Erythroblast (primary cell): ENCODE measurements at places on chromosomes 2 and 18.

GRCh38 chr2:75560768-75561565 lies at the start of gene EVA1A:
Gene EVA1A, minus strand, starts transcription at chr2:75560939. Its CDS starts 42,799 bp downstream, at chr2:75518140.
- no peak for DNase-seq

DNA sequence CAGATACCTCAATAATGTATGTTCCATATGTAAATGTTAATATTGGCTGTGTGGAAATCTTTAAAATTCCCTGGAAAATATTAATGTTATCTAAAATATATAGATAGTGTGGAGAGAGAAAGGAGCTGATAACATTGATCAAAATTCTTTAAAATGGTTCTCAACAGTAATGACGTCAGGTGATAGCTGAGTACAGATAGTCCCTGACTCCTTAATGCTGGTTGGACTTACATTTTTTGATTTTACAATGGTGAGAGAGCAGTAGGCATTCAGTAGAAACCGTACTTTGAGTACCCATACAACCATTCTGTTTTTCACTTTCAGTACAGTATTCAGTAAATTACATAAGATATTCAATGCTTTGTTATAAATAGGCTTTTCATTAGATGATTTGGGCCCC lies 146.6 kb downstream of the GALNT3 start:
- DNase-seq: no peak

GRCh38 chr2:195647302-195647701 lies 9.7 kb upstream of the SLC39A10 start:
- DNase-seq: no peak

- no peak for DNase-seq
Measured at GRCh38 chr2:229152674-229153073, 118.4 kb downstream of the PID1 start.

GRCh38 chr2:159561786-159562185 lies 54.6 kb downstream of the BAZ2B start:
- DNase-seq: no peak

- no peak for DNase-seq
Measured at GRCh38 chr2:8242739-8243138, 439.1 kb upstream of the ID2 start.

DNA sequence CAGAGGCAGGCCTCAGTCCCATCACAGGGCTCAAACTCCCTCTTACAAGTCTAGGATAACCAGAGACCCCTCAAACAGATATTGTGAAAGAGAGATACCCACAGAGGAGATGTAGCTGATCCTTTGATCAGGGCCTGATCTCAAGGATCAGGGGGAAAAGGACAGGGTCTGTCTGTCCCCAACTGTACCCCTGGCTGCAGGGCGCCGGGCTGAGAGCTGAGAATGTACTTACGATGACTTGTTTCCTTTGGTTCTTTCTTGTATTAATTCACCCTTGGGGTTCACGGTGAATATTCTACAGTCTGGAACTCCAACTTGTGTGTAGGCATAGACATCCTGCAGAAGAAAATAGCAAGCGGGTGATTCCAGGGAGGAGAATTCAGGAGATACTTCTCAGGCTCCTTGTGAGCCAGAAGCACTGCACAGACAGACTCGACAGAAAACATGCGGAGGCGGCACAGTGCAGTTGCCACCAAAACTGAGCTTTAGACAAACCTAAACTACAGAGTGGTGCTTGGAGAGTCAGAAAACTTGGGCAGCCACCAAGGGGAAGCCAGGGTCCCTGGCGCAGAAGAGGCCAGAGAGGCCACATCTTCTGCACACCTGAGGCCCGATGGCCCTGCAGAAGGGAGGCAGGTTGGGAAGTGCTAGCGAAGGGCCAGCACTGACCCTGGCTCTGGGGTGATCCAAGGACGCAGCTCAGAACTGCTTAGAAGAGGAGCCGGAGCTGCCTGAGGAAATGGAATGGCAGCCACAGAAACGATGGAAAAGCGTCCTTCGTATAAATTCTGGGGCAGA lies 73.9 kb downstream of the EMILIN2 start:
- no peak for DNase-seq

- DNase-seq: no peak
Measured at GRCh38 chr2:199882667-199883066, 28.4 kb upstream of the C2orf69 start.

GRCh38 chr2:122960759-122961641 lies 1064.1 kb upstream of the CNTNAP5 start:
- DNase-seq: no peak

GRCh38 chr2:129611471-129611870 lies 368.0 kb upstream of the RAB6C start:
- DNase-seq: no peak

DNA sequence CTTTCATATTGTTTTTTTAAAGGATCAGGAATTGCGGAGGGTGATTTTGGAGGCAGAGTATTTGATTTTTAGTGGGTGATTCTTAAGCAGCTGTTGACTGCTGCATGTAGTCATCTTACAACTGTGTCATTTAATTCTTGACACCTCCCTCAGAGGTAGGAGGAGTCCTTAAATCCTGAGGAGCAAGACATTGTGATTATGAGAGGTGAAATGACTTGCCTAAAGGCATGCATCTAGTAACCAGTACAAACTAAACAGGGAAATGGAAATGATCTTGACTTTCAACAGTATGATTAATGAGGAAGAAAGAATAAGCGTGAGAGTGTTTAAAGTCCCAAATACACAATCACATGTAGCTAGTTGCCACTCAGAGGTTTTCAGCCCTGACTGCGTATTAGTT lies 440.7 kb downstream of the THSD7B start:
- no peak for DNase-seq

DNA sequence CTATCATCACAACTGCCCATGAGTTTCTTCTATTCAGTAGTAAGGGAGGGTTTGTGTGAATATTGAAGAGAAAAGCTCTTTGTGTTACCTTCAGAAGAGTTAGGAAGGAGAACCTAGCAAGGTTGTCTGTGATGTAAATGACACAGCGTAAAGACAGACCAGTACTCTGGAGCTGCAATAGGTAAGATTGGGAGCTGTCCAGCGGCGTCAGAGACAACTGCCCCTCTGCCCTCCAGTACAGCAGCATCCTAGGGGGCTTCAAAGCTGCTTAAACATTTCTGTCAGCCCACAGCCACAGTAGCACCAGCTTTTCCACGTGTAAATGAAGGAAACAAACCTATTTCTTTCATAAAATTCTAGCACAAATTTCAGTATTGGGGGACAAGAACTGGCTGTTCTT lies 34.5 kb downstream of the NYAP2 start:
- DNase-seq: no peak

DNA sequence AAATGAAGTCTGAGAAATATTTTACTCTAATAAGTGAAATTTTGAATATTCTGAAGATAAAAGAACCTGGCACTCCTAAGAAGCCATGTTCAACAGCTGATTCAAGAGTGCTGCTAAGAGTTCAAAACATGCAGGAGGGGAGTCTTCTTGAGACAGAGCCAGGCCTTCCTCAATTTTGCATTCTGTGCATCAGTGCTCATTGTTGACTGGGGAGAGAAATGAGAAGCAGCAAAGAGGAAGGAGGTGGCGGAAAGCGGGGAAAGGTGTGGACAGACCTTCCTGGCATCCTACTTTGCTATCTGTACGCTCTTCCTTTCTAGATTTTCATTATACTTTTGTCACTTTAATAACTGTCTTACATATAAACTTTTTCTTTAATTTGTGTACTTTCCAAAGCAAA lies 29.7 kb upstream of the TXNDC2 start:
- no peak for DNase-seq

DNA sequence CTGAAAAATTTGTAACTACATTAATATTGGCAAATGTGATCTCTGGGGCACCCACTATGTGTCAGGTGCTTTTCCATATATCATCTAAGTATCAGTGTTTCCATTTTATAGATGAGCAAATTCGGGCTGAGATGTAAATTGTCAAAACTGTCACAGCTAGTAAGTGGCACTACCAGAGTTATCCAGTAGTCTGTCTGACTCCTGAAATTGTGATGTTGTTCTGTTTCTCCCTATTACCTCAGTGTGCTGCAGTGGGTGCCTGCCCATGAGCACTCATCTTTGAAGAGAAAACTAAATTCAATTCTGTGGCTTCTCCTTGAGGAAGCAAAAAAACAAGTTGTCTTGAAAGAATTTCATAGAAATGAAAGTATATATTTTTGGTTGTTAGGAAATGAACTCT lies 467.4 kb upstream of the FANCL start:
- DNase-seq: no peak

GRCh38 chr2:189412330-189412953 lies 28.8 kb upstream of the WDR75 start:
- peak; percentile 55 for DNase-seq

DNA sequence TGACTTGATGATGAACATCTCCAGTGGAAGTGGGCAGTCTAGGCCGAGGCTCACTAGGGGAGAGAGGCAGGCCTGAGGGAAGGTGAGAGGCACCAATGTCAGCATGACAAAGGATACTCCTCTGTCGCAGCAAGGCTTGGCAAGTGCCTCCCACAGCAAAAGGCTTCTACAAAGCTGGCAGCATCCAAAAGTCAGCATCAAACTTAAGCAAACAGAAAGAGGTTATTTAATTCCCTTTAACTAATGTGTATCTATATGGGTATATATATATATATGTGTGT lies 41.6 kb downstream of the NIFK start:
- DNase-seq: no peak

DNA sequence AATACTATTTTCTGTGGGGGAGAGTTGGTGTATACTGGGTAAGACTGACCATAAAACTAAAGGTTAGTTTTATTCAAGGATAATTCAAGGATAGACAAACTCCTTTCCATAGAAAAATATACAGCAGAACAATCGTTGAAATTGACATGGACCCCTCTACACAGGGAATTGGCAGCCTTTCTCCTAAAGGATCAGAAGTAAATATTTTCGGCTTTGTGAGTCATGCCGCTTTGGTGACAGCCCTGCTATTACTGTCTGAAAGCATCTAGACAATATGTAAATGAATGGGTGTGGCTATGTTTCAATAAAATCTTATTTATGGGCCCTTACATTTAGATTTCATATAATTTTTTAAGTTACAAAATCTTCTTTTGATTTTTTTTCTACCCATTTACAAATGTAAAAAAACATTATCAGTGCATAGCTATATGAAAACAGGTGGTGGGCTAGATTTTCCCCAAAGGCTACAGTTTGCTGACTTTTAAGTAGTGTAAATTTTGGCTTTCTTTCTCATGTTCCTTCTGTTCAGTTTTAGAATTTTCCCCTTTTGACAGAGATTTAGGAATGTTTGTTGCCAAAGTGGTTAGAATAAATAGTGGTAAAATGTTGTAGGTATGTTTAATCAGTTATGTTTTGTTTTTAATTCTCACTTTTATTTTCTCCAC lies 270.6 kb downstream of the DCC start:
- no peak for DNase-seq

DNA sequence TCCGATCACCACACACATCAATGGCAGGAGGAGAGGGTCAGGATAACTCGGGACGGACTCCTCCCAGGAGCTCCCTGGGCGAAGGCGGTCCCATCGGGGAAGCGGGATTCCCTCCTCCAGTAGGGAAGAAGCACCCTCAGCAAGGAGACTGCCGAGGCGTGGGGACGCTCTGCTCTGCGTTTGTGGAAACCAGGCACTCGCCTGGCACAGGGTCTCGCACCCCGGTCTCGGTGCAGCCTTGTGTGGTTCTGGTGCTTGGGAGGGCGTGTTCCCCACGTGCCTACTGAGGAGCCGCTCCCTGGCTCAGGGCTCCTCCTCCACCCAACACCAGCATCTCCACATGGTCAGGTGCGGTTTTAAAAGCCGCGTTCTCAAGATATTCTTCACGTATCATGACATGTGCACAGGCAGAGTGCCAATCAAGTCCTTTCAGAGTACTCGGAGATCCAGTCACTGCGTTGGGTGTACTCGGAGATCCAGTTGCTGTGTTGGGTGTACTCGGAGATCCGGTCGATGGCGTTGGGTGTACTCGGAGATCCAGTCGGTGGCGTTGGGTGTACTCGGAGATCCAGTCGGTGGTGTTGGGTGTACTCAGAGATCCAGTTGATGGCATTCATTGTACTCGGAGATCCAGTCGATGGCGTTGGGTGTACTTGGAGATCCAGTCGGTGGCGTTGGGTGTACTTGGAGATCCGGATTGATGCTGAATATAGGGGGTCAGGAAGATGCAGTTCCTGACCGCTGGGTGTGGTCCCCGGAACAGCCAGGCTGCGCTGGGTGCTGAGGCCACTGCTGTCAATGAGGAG lies 117.5 kb downstream of the RTP5 start:
- DNase-seq: no peak

DNA sequence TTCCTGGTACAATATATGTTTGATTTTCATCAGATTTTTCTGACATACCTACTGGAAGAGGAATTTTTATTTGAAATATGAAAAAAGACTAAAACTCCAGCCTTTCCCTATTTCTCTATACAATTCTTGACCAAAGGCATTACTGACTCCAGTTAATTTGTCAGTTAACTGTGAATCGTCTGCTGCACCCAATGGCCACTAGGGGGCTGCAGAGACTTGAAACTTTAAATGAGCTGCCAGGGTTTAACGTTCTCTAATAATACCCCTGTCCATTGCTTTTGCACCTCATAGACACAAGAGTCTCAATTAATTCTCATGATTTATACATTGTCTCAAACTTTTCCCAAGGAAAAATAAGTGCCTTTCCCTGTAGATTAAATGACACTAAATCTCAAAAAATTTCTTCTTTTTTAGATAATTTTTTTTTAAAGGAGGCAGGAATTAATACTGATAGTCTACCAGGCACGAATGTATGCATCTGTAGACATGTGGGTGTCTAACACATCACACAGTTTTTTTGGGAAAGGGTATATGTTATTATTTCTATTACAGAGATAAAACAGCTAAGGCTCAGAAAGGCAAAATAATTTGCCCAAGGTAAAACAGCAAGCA lies 1.8 kb upstream of the ALK start:
- DNase-seq: peak; percentile 54

DNA sequence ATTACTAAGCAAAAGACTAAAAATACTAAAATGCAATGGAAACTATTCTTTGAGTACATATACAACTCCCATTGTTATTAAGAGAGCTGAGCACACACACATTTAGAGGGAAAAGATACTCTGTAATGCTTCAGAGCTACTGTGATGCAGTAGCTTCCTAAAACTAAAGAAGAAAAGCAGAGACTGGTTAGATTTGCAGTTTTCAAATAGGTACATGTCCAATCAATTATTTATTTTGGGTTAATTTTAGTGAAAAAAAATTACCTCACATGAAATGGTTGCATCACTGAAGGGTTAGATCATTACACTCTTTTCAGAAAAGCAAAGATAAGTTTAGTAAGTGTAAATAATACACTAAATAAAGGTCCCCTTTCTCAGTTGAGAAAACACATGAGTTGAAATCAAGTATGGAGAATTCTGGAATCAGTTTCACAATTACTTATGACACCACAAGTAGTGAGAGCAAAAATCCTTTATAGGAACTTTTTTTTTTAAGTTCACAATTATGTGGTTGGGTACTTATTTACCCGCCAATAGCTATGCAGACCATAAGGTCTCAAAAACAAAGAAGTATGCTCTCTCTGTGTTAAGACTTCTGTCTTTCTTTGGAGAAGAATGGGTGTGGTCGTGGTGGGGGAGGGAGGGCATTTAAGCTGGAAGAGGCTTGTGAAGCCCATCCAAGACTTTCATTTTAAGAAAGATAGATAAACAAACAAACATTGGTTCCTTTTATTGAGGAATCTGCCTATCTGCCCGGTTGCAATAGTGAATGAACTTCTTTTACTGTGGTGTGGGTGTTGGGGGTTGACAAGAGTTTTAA lies 25.3 kb upstream of the SERTAD2 start:
- no peak for DNase-seq

- no peak for DNase-seq
Measured at GRCh38 chr2:61181382-61182058, 19.5 kb downstream of the C2orf74 start.

- DNase-seq: no peak
Measured at GRCh38 chr2:133500917-133501316, 67.3 kb downstream of the NCKAP5 start.

- peak; percentile 49 for DNase-seq
Measured at GRCh38 chr18:35026407-35027061, 14.7 kb upstream of the MAPRE2 start.

- DNase-seq: no peak
Measured at GRCh38 chr2:73979686-73980085, 5.0 kb upstream of the TET3 start.
